Subcutaneous preadipocyte (primary cell): ENCODE measurements at places on chromosomes 16 and 17. TPM values are rescaled to one million over a fixed set of nuclear protein-coding genes. Genes with fewer than 3 reads are reported as not detected.

The HSPB9 gene
- total RNA-seq, result not detected in 2 replicates

The FOXJ1 gene
- total RNA-seq, result under 0.01 TPM in 1 of 2 replicates, not detected in the other

The PRAC1 gene
- not detected in 2 replicates for total RNA-seq

The RHBDL3 gene
- total RNA-seq, result under 0.01 and 0.20 TPM in 2 replicates

The AXIN2 gene
- 1.4 and 3.7 TPM in 2 replicates for total RNA-seq

The MYL11 gene
- total RNA-seq, result not detected in 2 replicates

The IL21R gene
- total RNA-seq, result 2.6 and 4.7 TPM in 2 replicates

The FADS6 gene
- total RNA-seq, result not detected in 2 replicates

The KRT222 gene
- 0.20 and 0.37 TPM in 2 replicates for total RNA-seq
